Effector CD8-positive, alpha-beta T cell (primary cell): ENCODE measurements at places on chromosomes 1 and 21.

GRCh38 chr1:92583821-92584760, 97.4 kb upstream of the GFI1 start:
- DNase-seq: no peak

DNA sequence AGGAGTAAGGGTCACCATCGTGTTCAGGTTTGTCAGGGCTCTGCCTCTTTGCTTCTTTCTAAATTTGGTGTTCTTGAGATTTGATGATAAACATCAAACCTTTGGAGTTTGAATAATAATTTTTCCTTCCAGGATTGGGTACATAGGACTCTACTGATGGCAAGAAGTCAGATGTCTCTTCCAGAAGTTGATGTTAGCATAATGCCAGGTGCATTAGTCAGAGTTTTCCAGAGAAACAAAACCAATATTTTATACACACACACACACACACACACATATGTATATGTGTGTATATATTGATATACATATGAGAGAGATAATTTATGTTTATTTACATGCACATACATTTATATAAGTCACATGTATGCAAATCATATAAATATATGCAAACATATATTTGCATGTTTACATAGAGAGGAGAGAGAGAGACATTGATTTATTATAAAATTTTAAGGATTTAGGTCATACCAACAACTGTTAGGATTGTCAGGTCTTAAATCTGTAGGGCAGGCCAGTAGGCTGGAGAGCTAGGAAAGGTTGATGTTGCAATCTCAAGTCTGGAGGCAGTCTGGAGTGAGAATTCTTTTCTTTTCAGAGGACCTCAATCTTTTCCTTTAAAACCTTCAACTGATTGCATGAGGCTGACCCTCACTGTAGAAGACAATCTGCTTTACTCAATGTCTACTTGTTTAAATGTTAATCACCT, 199.2 kb downstream of the HLX start:
- DNase-seq: no peak

DNA sequence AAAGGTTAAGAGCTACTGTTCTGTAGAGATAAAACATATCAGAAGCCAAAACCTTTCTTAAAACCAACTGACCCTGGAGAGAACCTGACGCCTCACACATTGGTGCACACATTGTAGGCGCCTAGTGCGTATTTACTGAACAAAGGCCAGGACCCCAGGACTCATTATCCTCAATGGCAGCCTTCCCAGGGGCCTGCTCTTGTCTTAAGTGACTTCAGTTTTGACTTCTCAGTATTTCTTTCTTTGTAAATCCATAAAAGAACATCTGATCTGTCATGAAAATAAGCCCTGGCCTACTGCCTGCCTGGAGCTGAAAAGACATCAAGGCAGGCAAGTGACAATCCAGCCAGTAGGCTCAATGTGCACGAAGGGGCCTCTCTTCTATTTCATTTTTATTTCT, 27.6 kb downstream of the ABCA4 start:
- no peak for DNase-seq

DNA sequence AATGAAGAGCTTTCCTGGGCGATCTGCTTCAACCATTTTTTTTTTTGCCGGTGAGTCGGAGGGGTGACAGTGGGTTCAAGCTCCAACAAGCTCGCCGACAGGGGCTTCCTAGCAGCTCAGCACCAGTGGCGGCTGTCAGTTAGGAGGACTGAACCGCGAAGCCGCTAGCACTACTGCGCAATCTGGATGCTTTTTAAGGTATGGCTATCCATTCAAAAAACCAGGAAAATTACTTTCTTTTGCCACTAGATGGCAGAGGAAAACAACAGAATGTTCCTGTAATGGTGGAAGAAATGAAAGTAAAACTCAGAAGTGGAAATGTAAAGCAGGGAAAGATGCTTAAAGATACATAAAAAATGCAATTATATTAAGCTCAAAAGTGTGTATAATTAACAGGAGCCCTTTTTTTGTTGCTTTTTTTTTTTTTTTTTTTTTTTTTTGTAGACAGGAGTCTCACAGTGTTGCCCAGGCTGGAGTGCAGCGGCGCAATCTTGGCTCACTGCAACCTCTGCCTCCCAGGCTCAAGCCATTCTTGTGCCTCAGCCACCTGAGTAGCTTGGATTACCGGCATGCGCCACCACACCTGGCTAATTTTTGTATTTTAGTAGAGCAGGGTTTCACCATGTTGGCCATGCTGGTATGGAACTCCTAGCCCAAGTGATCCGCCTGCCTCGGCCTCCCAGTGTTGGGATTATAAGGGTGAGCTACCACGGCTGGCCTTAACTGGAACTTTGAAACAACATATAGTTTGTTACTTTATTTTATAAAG, 8.5 kb downstream of the KYAT3 start:
- DNase-seq: peak; percentile 26

GRCh38 chr1:206696812-206697585, 12.3 kb downstream of the MAPKAPK2 start:
- no peak for DNase-seq

- no peak for DNase-seq
These were observed 5.3 kb upstream of the MROH9 start for GRCh38 chr1:170929835-170930554.

- DNase-seq: no peak
These were observed 182.6 kb upstream of the L1TD1 start for GRCh38 chr1:62012095-62012494.

DNA sequence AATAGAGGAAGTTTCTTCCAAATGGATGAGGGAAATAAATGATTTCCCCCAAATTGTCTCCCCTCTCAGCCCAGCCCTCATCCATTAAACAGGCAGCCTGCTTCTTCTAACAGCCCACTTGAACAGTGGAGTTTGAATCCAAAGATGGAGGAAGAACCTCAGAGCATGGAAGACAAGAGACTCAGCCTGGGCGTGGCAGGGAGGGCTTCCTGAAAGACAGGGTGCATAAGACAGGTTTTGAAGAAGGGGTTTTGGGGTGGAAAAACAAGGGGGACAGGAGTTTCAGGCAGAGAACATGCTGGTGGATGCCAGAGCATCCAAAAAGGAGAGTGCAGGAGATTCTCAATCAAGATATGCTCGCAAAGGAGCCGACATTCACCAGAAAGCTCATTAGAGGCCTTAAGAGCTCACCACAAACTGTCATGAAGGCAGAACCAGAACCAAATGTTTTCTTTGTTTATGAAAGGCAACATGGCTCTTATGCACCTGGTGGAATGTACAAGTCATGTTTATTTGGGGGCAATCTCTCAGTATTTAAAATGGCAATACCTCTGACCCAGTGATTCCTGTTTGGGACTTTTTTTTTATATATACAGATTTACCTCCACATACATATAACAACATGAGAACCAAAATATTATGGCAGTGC, 26.5 kb upstream of the TSPEAR start:
- DNase-seq: no peak

DNA sequence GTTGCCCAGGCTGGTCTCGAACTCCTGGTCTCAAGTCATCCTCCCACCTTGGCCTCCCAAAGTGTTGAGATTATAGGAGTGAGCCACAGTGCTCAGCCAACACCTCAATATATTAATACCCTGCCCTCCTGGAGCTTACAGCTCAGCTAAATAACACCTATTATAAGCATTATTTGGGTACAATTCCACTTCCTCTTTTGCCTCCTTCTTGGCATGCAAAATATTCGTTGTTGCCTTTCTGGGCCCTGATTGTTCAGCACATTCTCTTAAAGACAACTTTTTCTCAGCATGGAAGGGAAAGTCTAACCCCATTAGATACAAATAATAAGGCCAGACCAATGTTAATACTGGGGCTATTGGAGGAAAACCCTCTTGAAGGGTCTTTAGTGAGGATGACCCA, 2.8 kb downstream of the PAQR7 start:
- DNase-seq: no peak

DNA sequence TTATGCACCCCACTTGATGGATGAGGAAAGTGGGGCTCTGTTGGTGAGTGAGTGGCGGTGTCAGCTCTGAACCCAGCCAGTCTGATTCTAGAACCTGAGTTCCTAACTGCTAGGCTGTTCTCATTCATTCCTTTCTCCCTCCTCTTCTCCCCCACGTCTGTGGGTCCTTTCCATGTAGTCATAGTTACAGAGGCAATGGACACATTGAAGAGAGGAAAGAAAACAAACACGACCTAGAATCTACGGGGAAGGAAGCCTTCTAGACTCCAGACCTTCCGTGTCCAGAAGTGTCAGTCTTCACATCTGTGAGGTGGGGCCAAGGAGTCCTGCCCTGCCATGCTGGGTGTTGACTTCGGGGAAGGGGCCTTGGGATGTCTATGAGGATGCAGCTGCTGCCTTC, 115.8 kb upstream of the WNT4 start:
- DNase-seq: no peak
